ENCODE measurements at places on chromosomes 1 and 21.

DNA sequence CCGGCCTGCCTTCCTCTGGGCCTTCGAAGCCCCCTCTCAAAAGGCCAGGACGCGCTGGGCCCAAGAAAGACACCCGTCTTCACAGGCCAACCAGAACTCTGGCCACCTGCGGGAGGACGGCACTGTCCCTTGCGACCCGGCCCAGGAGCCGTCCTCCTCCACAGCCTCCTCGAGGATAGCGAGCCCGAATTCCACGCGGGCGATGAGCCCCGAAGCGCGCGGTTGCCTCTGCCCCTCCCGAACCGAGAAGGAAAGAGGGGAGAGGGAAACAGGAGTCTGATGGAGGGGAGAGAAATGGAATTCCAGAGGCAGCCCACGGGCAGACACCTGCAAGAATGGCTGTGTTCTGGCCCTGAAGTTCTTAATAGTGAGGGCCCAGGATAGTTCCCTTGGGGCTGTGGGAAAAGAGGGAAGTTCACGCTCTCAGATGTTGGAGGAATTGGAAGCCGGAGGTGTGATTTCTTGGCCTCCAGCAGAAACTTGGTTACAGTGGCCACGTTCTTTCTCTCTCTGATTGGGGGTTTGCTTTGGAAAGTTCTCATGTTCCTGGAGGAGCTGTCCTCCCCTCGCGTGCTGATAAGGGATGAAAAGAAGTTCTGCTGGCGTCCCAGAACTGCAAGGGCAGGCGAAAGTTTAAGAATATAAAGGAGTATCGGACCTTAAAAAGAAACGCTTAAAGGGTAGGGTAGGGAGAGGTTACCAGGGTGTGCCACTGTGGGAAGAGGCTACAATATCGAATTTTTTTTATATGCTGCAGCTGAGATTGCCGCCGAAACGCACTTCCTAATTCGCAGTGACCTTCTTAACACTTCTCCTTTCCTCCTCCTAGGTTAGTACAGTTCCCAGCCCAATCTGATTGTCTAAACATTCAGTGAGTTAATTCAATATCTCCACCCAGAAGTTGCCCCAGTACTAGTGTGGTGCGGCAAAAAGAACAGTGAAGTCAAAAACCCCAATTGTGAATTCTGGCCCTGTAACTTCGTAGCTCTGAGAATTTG is 5.8 kb upstream of the SLC44A5 start:
- DNase-seq = peak; percentile 3

- no peak for DNase-seq
Observed at GRCh38 chr21:22490049-22490448, 1491.8 kb downstream of the NCAM2 start.

- no peak for DNase-seq
Observed at GRCh38 chr1:39720094-39720999, 18.3 kb upstream of the PPIE start.

GRCh38 chr1:168206111-168206510 is 19.7 kb upstream of the SFT2D2 start:
- DNase-seq = no peak

- DNase-seq = peak; percentile 83
Observed at GRCh38 chr1:27536767-27537166, 46.8 kb upstream of the WASF2 start.

- DNase-seq = peak; percentile 32
Observed at GRCh38 chr1:34681480-34682451, 73.1 kb upstream of the GJB5 start.

DNA sequence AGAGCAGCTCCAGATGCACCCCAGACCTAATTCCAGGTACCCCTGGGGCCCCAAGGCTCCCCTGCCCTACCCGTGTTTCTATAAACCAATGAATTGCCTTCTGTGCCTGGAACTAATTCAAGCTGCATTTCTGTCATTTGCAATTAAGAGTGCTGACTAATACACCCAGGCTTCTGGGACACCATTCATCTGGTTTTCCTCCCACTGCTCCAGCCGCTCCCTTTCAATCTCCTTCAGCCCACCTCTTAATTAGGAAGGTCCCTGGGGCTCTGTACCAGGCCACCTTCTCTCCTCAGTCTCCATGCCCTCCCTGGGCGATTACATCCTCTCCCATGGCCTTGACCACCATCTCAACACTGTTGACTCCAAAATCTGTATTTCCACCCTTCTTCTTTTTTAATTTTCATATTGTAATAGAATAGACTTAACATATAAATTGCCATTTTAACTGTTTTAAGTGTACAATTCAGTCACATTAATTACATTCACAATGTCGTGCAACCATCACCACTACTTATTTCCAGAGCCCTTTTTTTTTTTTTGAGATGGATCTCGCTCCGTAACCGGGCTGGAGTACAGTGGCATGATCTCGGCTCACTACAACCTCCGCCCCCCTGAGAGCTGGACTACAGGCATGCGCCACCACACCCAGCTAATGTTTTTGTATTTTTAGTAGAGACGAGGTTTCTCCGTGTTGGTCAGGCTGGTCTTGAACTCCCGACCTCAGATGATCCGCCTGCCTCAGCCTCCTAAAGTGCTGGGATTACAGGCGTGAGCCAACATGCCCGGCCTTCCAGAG is 9.2 kb upstream of the GJB3 start:
- peak; percentile 49 for DNase-seq

GRCh38 chr1:182875889-182876288 is 36.7 kb downstream of the DHX9 start:
- DNase-seq = no peak

DNA sequence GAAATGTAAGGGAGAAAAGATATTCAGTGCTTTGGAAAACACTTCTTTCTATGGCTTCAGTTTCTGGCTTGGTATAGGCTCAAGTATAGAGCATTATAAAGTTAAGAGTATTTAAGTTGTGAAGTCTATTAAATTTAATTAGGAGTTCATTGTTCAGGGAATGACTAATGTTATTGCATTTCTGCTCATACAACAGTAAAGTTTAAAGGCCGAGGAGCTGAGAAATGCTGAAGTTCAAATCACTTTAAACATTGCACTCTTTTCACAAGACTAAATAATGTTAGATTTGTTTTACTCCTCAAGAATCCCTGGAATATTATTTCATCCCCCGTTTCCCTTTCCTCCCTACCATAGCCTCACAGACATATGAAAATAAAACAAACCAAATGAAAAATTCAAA is 30.1 kb downstream of the RGS5 start:
- DNase-seq = no peak

DNA sequence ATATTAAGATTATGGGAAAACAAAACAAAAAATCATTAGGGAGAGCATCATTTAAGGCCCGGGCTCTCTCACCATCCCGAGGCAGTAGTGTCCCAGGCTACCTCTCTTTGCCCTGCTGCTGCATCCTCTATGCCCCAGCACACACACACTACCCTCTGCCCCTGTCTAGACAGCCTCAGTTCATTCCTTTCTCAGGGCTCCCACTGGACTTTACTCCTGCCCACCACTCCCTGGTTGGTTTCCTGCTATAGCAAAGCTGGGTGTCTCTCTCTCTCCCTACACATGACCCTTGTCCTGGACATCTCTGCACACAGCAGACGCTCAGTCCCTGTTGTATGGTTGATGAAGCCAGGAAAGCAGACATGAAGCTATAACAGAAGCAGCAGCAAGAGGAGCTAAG is 30.7 kb downstream of the GNG12 start:
- DNase-seq = no peak

DNA sequence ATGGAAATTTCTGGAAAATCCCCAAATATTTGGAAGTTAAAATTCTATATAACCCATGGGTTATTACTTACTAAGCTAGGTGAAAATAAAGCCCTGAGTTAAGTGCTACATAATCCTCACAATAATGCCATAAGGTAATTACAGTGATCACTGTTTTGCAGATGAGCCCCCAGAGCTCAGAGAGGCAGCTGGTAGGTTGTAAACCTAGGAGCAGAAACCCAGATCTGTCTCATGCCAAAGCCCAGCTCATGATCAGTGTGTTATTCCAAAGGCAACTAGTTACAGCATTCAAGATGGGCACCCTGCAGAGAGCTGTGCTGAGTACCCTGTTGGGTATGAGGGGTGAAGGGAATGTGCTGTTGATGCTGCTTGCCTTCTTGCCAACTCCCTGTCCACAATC is 10.8 kb upstream of the MYOG start:
- no peak for DNase-seq

GRCh38 chr1:180488661-180489060 is 13.7 kb downstream of the ACBD6 start:
- no peak for DNase-seq

DNA sequence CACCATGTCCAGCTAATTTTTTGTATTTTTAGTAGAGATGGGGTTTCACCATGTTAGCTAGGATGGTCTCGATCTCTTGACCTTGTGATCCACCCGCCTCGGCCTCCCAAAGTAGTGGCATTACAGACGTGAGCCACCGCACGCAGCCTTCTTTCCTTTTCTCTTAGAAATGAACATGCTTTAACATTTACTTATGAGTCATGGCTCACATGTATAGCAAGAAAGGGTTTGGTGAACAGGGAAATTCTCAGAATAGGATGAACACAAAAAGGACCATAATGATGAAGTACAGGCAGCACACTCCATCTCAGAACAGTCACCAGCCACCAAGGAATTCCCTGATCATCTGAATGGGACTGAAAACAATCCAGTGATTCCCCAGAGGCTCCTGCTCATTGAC is 9.4 kb upstream of the VAMP4 start:
- DNase-seq = no peak

DNA sequence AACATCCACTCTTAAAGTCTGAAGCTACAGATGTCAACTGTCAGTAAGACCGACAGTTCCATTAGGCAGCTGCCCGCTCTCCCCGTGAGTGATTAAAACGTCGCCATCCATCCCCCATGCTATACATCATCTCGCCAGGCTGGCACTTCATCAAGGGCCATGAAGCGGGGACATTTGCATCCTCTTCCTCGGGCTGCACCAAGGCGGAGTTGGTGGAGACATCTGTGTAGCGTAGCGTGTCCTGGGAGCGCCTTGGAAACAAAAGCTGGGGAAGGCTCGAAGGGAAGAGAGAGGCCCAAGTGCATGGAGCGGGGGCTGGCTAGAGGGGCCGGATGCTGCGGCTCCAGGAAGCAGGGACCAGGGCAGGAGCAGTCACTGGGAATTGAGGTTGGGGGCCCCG is 250.1 kb downstream of the KAZN start:
- DNase-seq = no peak

DNA sequence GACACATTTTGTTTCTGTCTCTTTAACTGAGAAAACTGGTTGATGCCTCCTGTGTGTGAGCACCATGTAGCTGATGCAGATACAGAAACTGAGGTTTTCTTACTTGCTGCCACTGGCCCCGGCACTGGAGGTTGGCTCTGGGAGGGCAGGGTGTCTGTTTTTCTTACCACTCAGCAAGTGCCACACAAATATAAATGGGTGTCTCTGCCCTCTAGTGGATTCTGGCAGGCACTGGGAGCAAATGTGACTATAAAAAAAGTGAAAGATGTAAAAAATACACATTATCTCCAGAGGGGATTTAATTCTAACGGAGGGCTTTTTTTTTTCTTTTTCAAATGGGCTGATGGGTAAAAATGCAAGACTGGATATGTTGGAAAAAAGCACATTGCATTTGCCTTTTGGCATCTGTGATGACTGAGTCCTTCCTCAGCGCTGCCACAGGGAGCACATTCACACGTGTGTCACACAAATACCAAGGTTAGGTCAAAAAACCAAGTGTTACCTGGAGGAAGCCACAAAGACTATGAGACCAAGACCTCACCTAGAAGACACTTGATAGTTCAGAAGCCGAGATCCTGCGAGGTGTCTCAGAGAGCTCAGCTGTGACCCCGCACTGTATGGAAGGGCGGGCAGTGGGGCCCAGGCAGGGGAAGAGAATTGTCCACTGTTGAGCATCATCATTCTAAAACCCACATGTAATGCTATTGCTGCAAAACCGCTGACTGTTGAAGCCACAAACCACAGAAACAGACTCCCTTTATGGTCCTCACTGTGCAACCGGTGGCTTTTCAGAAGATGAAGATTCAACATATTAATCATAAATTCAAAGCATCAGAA is 18.9 kb downstream of the PGBD2 start:
- peak; percentile 77 for DNase-seq

- no peak for DNase-seq
Observed at GRCh38 chr1:246106342-246106763, 400.7 kb downstream of the SMYD3 start.

DNA sequence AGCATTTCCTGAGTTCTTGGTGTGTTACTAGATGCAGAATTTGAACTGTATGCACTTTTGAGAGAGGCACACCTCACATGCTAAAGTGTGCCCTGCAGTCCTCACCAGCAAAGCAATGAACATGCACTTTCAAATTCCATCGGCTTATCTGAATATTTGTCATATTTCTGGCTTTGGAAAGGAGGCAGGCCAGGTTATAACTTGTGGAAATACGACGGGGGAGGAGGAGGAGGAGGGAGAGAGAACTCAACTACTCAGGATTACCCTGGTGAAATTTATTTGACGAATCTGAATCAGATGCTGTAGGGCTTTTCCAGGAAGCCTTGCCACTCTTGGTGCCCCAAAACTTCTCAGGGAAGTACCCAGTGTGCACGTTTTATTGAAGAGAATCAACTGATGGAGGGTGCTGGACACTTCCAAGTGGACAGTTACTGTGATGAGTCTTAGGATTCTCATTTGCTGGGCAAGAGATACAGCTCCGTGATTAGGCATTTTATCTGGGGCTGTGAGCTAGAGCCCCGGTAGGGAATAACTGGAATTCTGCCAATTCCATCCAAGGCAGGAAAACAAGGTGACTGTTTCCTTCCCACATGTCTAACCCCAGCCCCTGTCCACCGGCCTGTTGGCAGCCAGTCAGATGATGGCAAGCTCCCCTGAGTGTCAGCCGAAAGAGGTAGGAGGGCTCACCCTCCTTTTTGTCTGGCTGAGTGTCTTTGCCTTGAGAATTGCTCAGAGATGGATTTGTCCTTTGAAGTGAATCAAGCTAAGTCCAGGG is 3.8 kb downstream of the PDPN start:
- no peak for DNase-seq

DNA sequence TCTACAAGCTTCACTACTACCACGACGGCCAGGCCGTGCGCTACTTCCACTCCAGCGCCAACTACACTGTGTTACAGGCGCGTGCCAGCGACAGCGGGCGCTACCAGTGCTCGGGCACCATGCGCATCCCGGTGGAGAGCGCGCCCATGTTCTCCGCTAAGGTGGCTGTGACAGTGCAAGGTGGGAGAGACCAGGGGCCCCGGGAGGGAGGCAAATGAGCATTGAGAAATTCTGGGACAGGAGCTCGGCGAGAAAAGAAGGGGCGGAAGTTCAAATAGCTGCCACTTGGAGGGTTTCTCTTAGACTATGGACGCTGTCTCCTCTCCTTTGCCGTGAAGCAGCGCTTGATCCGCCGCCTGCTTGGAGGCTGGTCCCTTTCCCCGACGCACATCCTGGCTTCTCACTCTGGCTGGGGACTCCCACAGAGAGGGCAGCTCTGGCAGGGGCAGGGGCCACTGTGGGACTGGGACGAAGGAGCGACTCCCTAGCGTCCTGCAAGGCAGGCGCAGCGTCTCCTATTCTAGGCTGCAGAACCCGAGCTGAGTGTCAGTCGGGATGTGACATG is 4.6 kb downstream of the FCRLB start:
- peak; percentile 65 for DNase-seq

Data from Ammon's horn (tissue), 1 donor.